Left lung (tissue), 14 donors: ENCODE measurements at places on chromosomes 16 and 17. TPM values are rescaled to one million over a fixed set of nuclear protein-coding genes. Genes with fewer than 3 reads are reported as not detected.

Gene FNDC8
- total RNA-seq = not detected

DNA sequence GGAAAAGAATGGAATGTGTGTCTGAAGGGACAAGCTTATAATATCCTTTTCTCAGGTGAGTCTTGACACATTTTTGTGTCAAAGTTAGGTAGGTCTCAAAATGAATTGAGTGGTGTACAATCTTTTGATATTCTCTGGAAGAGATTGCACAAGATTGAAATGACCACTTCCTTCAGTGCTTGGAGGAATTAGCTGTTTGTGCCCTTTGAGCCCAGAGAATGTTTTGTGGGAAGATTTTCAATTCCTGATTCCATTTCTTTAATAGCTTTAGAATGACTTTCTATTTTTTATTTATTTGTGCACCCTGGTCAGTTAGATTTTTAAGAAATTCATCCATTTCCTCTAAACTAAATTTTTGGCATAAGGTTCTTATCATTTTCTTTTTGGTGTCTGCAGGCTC is 1.6 kb upstream of the CCL13 start:
- peak; percentile 45 for DNase-seq

DNA sequence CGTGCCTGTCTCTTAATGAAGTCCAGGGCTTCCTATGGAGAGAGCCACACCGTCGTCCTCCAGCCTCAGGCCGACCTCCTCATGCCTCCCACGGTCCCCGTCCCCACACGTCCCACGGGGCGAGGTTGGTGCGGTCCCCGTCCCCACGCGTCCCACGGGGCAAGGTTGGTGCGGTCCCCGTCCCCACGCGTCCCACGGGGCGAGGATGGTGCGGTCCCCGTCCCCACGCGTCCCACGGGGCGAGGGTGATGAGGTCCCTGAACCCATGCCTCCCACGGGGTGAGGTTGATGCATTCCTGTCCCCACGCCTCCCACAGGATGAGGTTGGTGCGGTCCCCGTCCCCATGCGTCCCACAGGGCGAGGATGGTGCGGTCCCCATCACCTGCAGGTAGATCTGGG is 20.9 kb downstream of the GALNS start:
- DNase-seq = no peak

Gene WFDC1
- total RNA-seq = 12.7 TPM

DNA sequence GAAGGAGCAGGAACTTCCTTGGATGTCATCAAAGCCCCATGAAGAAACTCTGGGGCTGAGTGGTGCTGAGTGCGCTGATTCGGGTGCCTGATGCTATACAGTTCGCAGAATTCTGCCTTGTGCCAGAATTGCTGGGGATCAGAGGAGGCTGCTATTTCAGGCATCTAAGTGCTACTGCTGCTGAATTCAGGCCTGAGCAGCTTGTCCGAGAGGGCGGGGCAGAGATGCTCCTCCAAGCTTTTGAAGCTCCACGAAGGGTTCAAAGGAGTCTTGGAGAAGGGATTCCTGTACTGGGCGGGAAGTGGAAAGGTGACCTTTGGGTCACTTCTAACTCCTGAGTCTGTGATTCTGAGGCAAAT is 227.8 kb downstream of the CCDC182 start:
- no peak for DNase-seq

Gene ICAM2
- total RNA-seq = 46.9 TPM

DNA sequence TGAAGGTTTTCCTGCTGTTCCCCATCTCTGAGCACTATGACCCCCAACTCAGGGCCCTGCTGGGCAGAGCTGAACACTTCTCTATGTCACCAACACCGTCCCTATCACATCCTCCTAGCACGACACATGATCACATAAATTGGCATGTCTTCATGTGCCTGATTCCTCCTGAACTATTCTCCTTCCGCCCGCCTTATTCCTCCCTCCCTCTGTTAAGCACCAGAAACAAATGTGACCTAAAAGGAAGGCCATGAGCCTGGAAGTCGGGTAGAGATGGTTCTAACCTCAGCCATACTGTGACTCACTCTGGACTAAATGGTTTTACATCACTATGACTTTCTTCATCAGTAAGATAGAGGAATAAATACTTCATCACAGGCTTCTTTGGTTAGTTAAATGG is 80.8 kb upstream of the DYNLRB2 start:
- DNase-seq = no peak

- DNase-seq = no peak
Measured at GRCh38 chr17:64500487-64500859, 3.6 kb upstream of the POLG2 start.

GRCh38 chr16:4937782-4938682 is 1.1 kb upstream of the PPL start:
- peak; percentile 51 for DNase-seq

DNA sequence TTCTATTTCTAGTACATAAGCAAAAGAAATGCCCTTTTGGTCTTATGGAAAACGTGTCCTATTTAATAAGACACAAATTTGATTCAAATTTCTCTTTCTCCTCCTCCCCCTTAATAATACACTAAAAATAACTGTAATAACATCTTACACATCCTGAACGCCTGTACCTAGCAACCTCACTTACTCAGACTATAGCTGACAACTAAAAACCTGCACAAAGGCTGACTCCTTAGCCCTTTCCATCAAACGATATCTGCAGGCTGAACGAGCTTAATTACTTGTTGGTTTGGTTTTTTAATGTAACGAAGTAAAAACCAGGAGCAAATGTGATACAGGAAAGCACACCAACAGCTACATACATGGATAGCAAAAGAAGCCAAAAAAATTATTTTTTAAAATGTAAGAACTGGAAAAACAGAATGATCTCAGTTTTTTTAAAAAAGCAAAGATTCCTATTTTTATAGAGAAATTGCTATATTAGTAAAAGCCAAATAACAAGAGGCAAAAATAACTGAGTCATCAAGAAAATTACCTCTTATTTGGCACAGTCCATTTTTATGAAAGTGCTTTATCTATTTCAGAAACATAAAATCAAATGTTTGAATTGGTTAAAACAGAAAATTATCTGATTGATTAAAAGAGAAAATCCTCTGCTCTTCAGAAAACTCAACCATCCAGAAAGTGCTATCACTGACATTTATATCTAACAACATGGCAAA is 23.5 kb downstream of the ADCY9 start:
- no peak for DNase-seq

- no peak for DNase-seq
Measured at GRCh38 chr16:74736531-74737157, 36.0 kb upstream of the MLKL start.

Gene TK1
- total RNA-seq = 33.0 TPM

Gene CYGB
- total RNA-seq = 10.2 TPM

Gene PRSS33
- not detected for total RNA-seq

DNA sequence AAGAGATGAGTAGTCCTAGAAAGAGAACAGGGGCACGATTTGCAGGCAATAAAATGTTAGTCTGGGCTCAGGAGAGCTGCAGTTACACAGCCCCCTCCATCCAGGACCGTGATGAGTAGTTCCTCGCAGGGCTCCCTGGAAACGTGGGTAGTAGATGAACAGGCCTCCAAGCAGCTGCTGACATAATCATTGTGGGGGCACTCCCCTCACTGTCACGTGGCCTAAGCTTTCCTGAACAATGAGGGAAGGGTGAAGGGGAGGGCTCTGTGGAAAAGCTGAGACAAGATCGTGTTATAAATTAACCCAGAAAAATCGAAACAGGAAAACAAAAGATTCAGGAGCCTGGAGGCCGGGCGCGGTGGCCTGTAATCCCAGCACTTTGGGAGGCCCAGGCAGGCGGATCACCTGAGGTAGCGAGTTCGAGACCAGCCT is 1.3 kb upstream of the PER1 start:
- DNase-seq = peak; percentile 79
